ENCODE measurements at places on chromosomes 4 and X.

DNA sequence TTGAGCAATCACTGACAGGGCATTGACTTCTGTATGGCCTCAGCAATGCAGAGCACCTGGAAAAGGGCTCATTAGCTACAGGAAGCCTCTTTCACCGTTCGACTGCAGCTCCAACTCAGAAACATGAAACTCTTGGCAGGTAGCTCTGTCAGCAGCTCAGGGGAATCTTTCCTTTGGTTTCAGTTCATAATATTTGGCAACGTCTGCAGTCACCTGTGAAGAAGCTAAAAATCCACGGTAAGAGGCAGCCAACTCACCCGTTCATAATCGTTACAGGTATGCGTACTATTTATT, 354.9 kb downstream of the CAMK2D start:
- DNase-seq: no peak

DNA sequence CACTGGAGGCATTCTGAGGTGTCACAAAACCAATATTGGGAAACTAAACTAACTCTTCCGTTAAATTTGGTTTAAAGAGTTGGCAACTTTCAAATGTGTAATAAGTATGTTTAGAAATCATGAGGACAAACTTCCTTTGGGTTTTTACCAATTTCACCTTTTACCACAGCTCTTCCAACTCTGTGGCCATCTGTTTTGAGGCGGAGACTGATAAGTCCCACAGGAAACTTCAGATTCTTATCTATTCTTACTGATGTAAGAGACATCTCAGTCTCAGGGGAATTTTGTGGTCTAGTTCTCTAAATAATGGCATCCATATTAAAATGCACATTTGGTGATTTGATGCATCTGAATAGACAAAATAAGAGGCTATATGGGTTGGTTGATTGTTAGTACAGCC, 229.2 kb upstream of the AFF2 start:
- no peak for DNase-seq

DNA sequence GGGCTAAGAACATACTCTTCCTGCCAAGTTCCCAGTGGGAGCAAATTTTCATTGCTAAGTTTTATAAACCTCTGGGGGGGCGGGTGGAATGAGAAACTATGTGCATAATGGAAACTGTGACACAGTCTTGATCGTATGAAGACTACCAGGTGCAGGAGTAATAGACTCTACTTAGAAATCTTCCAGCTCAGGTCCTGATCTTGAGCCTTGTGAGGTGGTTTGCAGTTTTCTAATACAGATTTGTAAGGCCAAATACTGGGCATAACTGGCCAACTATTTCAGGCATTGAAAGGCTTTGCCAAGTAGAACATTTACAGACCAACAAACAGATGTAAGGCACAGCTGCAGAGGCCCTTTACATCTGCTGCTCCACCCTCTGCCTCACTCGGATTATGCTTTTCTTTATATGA, 89.7 kb upstream of the CBR4 start:
- no peak for DNase-seq

- no peak for DNase-seq
These were observed 23.8 kb upstream of the CYP4V2 start for GRCh38 chr4:186167605-186168004.

- DNase-seq: no peak
These were observed 69.8 kb downstream of the ZNF827 start for GRCh38 chr4:145868637-145869409.

DNA sequence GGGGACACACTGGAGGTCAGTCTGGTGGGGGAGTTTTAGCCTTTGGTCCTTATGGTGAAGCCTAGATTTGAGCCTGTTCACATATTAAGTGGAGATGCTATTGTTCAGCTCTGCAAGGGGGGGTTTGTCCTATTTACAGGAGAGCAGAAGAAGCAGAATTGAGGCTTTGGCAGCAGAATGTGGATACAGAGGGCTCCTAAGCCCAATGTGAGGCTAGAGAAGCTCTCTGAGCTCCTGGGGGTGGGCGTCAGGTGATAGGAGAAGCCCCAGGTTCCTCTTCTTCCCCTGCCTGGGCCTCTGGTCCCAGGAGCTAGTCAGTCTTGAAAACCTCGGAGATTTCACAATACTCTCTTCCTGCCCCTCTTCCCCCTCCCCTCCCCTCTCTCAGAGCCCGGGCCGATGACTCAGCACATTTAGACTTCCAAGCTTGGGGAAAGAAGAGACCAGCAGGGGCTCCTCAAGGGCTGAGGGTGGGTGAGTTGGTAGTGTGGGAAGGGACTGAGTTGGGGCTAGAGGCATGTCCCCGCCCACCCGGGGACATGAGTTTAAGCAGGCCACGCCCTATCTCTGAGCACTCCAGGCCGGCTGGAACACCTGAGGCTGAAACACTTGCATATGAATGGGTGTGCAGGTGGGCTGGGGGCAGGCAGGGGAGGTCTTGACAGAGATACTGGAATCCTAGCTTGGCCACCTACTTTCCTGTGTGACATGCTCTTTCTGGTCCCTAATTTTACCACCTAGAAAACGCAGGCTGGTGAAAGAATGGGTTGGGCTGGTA, 3.4 kb downstream of the TFE3 start:
- peak; percentile 47 for DNase-seq

DNA sequence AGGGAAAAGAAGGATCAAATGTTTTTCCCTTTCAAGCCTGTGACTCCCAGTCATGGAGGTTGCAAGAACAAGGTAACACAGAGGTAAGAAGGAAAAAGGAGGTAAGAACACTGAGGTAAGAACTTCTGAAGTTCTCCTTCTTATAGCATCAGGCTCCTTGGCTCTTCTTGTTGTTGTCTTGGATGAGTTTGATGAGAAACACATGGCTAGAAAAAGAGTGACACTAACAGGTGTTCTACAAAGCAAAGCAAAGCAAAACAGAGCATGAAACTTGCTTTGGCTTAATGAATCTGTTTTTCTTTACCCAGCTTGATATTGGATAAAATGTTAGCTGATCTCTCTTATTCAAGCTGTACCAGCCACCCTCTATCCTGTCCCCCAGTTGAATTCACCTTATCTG, 231.2 kb upstream of the F9 start:
- DNase-seq: no peak

DNA sequence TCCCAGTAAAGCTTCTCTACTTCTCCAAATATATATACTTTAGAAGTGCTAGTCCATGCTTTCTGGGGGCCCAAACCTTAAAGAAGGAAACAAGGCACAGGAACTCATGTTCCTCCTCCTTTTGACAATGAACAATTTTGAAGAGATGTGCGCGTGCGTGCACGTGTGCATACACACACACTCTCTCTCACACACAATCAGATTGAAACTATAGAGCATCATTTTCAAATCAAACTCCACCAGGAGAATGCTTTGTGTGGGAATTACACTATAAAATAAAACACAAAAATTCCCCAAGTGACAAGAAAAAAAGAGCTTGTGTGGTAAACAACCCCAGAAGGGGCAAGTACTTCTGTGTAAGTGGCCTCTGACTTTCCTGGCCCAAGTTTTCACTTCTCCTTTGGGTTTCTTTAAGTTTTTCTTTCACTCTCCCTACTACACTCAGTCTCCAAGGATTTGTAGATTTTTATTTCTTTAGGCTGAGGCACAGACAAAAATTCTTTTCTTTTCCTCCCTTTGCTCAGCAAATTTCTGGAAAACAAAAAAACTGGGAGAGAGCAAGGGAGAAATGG, 46.6 kb upstream of the SHISA3 start:
- DNase-seq: no peak

GRCh38 chr4:113101669-113102068, 52.2 kb downstream of the ANK2 start:
- DNase-seq: no peak

DNA sequence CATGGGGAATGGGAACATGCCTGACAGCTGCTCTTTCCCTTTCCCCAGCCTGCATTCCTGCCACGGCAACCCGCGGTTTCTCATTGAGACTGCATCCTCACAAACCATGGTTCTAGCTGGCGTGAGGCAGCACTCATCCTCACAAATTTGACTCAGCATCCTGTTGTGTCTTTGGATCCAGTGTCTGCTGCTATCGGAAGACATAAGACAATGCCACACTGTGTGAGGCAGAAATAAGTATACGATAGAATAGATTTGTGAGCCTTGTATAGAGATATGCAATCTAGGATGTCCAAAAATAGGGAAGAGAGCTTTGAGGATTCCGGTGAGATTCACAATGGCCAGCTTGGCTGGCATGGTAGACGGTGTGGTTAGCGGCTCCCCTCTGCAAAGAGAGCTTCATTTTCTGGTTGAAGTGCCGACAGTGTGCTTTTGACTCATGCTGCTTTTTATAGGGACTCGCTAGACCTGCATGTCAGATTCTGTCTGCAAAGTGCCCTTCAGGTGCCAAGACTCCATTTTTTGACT, 161.3 kb upstream of the PSAPL1 start:
- no peak for DNase-seq

Measured in KG1 (cell line).